PC-9 (cell line): ENCODE measurements at places on chromosomes 2 and 18. TPM values are rescaled to one million over a fixed set of nuclear protein-coding genes. Genes with fewer than 3 reads are reported as not detected.

The GKN2 gene
- not detected in 2 replicates for total RNA-seq

The C2orf78 gene
- total RNA-seq = not detected in 2 replicates

DNA sequence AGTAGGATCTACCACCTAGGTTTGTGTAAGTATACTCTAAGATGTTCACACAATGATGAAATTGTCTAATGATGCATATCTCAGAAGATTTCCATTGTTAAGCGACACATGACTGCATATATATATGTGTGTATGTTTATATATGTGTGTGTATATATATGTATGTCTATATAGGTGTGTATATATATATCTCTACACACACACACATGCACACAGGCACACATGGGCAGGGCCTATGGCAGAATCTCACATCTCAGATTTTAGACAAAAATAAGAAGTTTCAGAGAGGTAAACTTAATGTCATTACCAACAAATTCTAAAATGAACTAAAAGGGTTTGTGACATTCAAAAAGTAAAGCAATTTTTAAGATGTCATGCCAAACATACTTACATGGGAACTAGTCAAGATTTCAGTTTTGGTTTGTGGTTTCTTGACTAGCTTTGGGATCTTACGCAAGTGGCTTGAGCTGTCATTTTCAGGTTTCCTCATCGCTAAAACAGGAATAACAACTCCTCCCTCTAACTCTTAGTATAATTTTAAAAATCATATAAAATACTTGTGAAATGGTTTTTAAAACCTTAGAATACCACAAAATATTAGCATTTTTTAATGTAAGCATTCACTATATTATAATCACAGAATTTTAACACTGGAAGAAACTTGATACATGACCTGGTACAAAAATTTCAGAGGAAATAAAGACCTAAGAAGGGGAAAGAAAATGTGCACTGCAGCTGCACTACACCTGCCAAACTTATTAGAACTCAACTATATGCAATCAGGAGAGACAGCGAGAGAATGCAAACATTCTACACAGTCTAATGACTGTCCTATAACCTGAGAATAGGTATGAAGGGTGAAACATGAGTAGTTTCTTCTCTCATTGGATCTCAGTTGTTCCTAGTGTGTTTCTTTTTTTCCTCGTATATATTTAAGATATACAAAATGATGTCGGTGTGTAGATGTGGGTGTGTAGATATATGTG is 75.7 kb downstream of the TTC21B start:
- DNase-seq = peak; percentile 52

DNA sequence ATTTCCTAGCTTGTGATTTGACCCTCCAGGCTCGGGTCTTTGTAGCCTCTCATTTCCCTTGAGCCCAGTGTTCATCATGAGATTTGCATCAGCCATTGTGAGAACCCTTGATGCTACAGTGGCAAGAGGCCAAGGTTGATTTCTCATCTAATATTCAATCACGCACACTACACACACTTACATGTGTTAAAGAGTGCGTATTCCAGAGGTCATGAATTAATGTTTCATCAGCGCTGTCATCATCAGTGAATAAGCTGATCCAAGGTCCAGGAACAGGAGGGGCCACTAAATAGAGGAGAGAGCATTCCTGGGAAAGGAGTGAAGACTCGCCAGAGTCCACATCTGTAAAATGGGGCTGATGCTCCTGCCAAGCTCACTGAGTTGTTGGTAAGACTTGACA is 276.1 kb upstream of the SIX2 start:
- no peak for DNase-seq

DNA sequence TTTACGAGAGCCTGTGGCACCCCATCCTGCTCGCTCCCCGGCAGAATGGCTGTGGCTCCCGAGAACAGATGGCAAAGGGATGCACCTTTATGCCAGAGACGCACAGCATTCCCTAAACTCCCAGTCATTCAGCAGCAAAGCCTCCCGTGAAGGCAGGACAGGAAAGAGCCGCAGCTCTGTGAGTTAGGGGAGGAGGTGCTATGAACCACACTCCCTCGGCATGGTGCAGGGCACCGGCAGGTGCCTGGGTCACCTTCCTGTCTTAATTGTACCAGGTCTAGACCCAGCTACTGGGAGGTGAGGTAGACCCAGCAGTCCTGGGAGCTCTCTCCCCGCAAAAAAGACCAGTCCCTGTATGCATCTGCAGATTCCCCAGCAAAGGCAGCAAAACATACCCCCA is 149.8 kb downstream of the TWIST2 start:
- no peak for DNase-seq
